ENCODE measurements at places on chromosomes 13 and 19.
A peak's percentile ranks its signal among the peaks of the same experiment; 100 is the strongest.

DNA sequence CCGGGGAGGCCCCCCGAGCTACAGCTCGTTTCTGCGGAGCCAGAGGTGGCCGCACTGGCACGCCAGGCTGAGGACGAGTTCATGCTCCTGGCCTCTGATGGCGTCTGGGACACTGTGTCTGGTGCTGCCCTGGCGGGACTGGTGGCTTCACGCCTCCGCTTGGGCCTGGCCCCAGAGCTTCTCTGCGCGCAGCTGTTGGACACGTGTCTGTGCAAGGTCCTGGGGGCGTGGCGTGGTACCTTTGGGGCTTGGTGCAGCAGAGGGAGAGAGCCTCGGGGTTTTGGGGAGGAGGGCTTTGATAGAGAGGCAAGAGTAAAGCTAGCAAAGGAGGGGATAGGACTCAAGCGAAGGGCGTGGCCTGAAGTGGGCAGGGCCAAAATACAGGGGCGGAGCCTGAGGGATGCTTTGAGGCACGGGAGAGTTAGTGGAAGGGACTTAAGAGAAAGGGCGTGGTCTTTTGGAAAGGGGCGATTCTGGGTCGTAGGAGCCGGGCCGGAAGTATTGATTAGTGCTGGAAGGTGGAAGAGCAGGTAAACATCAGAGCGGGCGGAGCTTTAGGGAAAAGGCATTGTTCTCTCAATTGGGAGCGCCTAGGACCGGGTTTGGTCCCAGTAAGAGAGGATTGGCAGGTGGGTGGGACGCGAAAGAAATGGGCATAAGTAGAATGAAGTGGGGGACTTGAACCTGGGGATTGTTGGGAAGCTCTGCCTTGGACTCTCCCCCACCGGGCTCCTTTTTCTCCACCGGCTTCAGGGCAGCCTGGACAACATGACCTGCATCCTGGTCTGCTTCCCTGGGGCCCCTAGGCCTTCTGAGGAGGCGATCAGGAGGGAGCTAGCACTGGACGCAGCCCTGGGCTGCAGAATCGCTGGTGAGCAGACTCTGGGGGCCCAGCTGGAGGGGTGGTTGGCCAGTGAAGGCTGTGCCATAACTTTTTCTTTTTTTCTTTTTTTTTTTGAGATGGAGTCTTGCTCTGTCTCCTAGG, 1.2 kb downstream of the PPM1N start:
- no peak for DNase-seq

- no peak for DNase-seq
These were observed 751 bp downstream of the GRAMD1A start for GRCh38 chr19:35000647-35001501.

DNA sequence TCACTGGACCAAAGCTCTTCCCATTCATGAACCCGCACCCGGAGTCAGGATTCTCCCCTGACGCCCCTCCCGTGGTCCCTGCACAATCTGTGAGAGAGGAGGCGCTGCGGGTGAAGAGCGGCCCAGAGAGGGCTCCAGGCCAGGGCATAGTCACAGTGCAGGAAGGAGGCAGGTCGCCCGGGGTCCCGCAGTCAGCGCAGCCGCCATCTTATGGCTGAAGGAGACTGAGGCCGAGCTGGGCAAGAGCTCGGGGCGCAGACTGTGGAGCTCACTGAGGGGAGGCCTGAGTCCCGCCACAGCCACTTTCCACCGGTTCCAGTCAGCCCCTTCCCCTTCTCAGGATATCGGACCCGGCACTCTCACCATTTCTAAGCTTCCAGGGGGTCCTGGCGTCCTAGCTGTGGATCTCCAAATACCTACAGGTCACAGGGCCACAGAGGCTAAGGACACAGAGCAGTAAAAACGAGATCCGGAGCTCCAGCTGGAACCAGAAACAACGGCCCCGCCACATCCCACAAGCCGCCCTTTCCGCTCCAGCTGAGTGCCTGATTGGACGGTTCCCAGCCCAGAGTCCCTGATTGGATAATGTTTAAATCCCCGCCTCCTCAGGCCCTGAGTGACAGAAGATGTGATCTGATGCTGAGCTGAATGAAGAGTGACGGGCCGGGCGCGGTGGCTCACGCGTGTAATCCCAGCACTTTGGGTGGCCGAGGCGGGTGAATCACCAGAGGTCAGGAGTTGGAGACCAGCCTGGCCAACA, at the start of gene ZNF99:
Gene ZNF99, minus strand, starts transcription at position 501 of the 760 bp plus-strand sequence. Its CDS starts 135 bp downstream, at position 366.
- no peak for DNase-seq

DNA sequence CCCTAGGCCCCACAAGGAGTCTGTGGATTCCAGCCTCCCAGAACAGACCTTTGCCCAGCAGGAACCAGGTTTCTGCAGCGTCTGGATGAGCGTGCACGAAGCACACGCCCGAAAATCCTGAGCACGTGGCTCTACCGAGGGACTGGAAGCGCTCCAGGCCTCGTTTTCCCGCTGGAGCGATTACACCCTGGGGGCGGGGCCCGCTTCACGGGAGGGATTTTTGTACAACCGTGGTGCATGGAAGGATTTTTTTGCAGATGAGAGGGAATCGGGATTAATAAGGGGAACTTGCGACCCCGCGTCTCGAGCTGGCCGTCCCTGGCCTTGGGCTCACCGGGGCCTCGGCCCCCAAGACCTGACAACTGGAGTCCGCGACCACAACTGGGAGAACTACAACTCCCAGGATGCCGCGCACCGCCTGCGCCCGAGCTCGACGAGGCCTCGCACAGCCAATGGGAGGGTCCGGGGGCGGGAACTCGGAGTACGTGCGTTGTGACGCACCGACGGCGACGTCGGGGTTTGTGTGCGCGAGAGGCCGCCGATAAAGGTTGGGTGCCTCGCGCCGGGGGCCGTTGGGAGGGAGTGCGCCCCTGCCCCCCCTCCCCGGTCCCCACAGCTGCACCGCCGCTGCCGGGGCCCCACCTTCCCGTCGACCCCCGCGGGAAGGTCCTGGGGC, at the start of gene ZNF628:
Gene ZNF628, plus strand, starts transcription at position 518 of the 676 bp plus-strand sequence. CDS start 3,294 bp downstream, outside the sequence.
- peak; percentile 94 for DNase-seq

DNA sequence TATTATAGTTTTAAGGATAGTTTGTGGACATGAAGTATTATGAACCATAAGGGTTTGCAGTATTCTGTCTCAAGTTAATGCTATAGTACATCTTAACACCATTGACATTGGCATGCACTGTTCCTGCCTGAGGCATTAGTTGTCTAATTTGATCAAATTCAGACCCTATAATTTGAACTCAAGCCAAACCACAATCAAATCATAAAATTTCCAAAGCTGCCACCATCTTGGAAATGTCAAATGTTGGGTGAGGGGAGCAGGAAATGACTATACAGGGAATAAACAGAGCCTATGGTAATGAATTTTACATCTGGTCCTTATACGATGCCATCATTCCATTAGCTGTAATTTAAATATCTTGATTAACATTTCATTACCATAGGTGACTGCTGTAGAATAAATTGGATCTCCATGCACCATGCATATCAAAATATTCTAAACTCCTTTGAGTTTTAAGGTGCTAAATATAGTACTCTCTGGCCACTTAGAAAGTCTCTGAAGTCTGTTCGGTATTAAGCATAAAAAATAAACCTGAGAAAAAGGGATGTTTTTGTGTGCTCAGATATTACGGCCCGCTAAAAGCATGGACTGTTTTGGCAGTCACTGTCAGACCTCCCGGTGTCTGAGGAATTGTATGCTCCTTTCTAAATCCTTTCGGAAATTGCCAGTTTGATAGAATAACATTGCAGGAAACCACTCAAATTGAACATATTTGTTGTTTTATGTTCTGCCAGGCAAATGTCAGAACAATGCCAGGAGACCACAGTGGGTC, 257.7 kb downstream of the SPRY2 start:
- DNase-seq = peak; percentile 95

DNA sequence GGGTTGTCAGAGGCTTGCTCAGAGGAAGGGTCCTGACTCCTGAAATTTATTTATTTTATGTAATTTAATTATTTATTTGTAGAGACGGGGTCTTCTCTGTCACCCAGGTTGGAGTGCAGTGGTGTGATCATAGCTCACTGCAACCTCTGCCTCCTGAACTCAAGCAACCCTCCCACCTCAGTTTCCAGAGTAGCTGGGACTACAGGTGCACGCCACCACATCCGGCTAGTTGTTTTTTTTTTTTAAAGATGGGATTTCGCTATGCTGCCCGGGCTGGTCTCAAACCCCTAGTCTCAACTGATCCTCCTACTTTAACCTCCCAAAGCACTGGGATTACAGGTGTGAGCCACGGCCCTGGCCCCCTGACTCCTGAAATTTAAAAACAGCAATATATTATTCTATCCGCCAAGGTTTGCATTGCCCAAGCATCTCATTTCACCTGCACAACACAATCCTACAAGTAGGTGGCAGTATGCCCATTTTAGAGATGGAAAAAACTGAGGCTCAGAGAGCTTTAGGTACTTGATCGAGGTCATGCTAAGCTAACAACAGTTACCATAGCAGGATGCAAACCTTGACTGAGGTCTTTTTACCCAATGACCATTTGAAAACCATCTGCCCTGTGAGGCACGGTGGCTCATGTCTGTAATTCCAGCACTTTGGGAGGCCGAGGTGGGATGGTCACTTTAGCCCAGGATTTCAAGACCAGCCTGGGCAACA, 18.1 kb downstream of the ARHGEF18 start:
- DNase-seq = no peak

GRCh38 chr13:40164133-40164532, 502.3 kb downstream of the FOXO1 start:
- DNase-seq = no peak

GRCh38 chr19:46435009-46435408, 6.3 kb upstream of the PNMA8C start:
- no peak for DNase-seq

- DNase-seq = no peak
These were observed 27.8 kb downstream of the MAN2B1 start for GRCh38 chr19:12638611-12639182.

DNA sequence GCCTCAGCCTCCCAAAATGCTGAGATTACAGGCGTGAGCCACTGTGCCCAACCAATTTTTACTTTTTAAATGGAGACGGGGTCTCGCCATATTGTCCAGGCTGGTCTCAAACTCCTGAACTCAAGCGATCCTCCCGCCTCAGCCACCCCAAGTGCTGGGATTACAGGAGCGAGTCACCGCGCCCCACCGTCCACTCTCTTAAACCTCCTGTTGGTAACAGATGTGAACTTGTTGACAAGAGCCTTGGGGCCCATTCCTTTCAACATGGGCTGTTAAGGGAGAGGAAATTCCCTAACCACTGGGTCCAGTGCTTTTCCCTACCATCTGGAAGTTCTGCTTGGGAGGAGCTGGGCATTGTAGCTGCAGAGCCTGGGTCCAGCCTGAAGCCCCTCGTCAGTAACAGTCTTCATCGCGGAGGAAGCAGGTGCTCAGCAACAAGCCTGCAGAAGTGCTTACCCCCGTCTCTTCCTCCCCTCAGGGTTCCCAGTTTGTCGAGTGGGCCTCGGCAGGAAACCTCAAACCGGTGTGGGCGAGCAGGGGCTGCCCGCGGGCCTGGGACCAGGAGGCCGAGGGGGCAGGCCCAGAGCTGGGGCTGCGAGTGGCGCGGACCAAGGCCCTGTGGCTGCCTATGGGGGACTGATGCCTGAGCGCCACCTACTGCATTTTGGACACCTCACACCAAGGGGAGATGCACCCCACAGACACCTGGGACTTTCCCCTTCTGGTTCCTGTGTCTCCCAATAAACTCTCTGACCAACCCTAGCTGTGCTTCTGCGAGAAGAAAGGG, 4.0 kb upstream of the FLT3LG start:
- no peak for DNase-seq

GRCh38 chr19:778910-779653, 18.2 kb upstream of the PTBP1 start:
- DNase-seq = no peak

DNA sequence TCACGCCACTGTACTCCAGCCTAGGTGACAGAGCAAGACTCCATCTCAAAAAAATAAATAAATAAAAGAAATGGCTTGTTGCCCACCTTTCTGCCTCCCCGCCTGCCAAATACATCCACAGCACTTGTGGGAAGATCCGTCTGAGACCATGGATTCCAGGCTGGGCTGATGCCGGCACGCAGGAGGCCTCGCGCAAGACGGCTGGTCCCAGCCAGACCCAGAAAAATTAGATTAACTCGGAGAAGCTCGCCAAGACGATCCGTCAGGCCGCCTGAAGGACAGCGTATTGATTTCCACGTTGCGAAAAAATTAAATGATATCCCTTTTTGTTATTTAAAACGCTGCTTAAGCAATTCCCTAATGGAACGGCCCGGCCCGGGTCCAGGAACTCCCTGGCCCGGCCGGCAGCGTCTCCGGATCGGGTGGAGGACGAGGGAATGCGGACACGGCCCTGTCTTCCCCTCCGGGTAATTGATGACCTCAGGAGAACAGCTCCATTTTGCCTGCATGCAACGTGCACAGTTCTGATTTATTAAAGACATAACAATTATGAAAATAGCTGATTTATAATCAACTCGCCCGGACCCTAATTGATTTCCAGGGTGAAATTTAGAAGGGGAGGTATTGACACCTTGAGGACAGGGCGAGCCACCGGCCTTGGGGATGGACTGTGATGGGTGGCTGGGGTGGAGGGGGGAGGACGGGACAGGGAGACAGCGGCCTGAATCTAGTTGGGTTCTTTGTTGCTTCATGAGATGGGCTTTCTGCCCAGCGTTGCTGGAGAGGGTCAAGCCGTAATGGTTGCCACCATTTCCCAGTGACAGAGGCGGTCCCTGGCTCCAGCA, 52.1 kb downstream of the ZNRF4 start:
- DNase-seq = no peak

DNA sequence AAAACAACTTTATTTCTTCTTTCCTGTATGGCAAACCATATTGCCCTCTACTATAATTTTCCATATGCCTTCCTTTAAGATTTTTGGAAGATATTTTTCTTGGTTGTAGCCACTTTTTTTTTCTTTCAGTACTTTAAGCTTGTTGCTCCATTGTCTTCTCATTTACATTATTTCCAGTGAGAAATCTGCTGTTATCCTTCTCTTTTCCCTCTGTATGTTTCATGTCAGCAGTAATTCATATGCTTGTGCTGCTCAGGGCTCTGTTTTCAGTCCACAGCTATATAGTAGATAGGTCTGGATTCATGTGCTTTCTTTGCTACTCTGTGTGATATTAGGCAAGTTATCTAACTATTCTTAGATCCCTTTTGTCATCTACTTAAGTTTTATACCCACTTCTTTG, 267.6 kb downstream of the OXGR1 start:
- no peak for DNase-seq

- no peak for DNase-seq
These were observed 186.6 kb downstream of the TM9SF2 start for GRCh38 chr13:99687723-99688397.

DNA sequence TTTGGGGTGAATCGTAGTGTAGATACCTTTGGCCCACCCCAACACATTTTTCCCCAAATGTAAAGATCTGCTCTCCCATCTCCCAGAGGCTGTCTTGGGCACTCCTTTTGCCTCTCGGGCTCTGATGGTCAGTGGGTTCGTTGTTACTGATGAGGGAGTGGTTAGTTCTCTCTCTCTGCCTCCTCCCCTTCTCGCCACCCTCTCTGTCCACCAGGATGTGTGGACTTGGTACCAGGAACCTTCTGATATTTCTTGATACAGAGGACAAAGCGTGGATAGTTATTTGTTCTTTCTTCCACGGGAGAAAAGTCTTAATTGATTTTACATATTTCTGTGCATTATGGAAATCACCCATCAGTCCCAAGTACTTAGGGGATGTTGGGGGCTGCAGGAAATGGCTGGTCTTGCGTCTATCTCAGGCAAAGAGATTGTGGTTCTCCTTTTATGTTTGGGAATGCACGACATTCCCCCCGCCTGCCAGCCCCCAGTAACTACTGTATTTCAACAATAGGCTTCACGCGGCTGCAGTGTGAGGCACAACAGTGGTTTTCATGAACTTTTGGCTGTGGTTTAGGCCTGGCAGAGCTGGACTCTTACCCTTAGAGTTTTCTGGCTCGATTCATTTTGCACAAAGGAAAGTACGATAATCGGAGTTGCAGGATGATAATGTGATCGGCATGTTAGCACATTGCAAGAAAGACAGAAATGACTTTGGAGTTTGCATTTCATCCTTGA, 79.0 kb upstream of the ZNF536 start:
- no peak for DNase-seq

- no peak for DNase-seq
These were observed 32.2 kb downstream of the MYO9B start for GRCh38 chr19:17107546-17108452.
